Parietal lobe (tissue), 2 donors: ENCODE measurements at places on chromosomes 5 and 9. TPM values are rescaled to one million over a fixed set of nuclear protein-coding genes. Genes with fewer than 3 reads are reported as not detected.

Gene SPATA31C1
- not detected for total RNA-seq

Gene ZNF879
- total RNA-seq = 21.3 TPM

Gene SPATA31D1
- total RNA-seq = not detected

Gene NKD2
- 4.1 TPM for total RNA-seq

Gene MEIKIN
- not detected for total RNA-seq

Gene ZNF484
- 85.4 TPM for total RNA-seq

Gene ADRB2
- total RNA-seq = 0.94 TPM

Gene F2RL1
- total RNA-seq = 0.94 TPM

Gene PDZD2
- 47.3 TPM for total RNA-seq

Gene CAMK4
- total RNA-seq = 141 TPM
